ENCODE measurements at places on chromosomes 7 and 10.

DNA sequence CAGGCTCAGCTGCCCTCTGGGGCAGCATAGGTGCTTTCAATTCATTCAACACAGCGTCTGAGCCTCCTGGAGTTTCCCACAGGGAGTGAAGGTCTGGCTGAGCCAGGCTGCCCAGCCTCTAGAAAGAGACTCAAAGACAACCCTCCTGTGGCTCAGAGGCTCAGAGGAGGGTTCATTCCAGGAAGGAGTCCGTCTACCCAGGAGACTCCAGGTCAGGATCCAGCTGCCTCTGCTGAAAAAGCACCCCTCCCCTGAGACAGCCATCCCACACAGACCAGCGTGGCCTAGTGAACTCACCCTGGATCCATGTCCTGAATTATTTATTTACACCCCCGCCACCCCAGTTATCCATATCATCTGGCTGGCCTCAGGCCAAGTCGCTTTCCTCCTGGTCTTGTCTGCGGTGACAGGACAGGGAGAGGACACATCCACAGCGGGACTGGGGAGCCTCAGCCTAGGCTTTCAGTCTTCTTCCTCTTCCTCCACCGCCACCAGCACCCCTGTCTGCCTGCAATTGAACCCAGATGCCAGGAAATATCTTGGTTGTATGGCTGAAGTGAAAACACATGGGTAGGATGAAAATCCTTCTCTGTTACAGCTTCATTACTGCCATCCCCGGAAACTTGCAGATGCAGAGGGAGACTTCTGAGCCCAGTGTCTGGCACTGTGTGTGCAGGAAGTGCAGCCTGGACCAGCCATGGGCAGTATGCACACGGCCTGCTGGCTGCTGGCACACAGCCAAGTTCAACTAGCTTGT lies 44.0 kb upstream of the COL13A1 start:
- DNase-seq: no peak

- DNase-seq: no peak
These were observed 1.9 kb downstream of the KCTD7 start for GRCh38 chr7:66630531-66630930.

DNA sequence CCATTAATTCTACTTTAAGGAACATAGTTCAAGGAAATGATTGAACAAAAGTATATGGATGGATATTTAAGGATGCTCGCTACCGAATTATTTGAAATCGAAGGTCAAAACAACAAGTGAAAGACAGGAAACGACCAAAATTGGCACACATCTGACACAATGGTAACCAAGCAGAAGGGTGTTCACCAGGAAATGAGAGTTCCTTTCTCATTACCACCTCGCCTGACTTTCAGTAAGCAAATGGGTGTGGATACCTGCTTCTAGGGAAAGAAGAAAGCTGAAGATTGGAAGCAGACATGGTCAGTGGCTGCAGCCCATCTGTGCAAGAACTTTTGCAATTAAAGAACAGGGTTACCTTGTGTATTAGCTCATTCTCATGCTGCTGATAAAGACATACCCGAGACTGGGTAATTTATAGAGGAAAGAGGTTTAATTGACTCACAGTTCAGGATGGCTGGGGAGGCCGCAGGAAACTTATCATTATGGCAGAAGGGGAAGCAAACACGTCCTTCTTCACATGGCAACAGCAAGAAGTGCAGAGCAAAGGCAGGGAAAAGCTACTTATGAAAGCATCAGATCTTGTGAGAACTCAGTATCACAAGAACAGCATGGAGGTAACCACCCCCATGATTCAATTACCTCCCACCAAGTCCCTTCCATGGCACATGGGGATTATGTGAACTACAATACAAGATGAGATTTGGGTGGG lies 6.2 kb upstream of the TMEM273 start:
- no peak for DNase-seq

- DNase-seq: peak; percentile 71
These were observed 128.0 kb downstream of the ZMIZ1 start for GRCh38 chr10:79196470-79197461.

DNA sequence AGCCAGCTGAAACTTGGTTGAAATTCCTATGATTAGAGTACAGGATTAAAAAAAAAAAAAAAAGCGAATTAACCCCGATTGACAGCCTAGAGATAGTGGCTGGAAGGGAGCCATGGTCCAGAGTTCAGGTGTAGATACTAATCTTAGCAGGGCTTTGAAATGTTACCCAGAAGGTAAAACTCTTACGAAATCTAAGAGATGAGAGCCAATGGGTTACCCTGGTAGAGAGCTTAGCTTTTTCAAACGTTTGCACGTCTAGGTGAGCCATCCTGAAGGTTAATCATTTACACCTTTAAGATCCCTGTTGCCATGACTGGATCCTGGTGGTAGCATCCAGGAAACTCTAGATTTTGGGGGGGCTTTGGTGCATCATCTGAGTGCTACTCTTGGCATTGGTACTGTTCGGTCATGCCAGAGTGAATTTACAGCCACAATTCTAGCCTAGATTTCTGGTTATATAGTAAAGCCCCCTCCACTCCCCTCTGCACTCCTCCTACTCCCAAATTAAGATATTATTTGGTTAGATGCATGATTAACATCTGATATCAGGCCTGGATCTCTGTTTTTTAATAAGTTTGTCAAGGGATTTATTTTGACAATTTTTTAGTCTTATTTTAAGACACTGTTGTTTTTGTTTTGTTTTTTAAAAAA lies 1.2 kb downstream of the AGFG2 start:
- no peak for DNase-seq

GRCh38 chr7:96910486-96910885 lies 94.9 kb upstream of the DLX6 start:
- DNase-seq: no peak

- no peak for DNase-seq
These were observed 58.2 kb upstream of the DNAAF5 start for GRCh38 chr7:668139-668931.

GRCh38 chr7:75776295-75776971 lies 4.4 kb upstream of the CCL26 start:
- DNase-seq: peak; percentile 31

- no peak for DNase-seq
These were observed 13.3 kb upstream of the SLC18A3 start for GRCh38 chr10:49596836-49597235.

DNA sequence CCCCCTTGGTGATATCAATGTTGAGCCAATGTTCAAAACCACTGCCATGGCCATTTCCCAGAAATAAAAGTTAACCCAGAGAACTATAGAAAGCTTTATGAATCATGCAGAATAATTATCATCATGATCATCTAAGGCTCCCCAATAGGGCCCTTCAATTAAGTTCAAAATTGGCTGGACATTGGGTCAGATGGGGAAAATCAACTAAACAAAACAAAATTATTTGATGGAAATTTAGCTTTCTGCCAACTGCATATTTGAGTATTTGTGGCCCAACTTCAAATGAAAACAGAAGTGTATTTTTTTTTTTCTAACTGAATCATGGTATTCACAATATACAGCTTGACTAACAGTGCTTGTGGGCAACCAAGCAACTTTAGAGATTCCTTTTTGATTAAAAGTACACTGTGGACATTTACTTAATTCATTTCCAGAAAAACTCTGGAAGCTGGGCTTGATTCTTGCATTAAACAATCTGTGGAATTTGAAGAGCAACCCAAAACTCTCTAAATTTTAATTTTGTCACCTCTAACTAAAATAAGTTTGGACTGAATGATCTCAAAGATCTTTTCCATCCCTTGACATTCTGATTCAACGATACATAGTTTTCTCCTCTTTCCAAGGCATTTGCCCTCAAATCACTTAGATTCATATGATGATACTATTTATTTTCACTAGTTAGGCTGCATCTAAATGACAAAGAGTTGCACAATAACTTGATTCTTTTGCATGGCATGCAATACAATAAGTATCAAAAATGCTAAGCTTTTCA lies 203.2 kb downstream of the AHR start:
- DNase-seq: no peak

- peak; percentile 67 for DNase-seq
These were observed 52.6 kb upstream of the SMNDC1 start for GRCh38 chr10:110357252-110357780.

GRCh38 chr10:32114508-32114907 lies 58.3 kb upstream of the KIF5B start:
- no peak for DNase-seq

DNA sequence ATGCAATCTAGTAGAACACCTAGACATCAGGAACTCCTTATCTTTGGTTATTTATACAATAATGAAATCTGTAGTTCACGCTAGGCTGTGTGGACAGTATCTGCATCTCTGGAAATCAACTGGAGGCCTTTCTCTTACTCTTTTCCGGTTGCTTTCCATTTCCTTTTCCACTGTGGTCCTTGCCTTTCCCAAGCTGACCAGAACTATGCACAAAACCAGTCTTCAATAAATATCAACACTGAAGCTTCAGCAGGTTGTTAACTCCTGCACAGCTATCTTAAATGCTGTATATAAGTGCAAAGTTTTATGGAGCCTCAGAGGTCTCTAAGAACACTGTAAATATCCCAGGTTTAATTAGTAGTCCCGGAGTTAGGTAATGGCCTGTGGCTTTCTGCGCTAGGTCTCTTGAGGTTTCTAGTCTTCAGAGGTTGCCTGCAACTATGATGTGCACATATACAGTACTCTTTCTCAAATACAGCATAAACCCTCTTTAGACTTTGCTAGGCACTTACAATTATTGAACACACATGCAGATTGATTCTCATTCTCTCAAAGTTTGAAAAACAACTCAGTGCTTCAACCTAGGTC lies 2.4 kb downstream of the KLLN start:
- DNase-seq: no peak

- DNase-seq: no peak
These were observed 95.3 kb downstream of the RAMP3 start for GRCh38 chr7:45252857-45253256.

GRCh38 chr7:3057066-3057420 lies 13.4 kb upstream of the CARD11 start:
- no peak for DNase-seq

- no peak for DNase-seq
These were observed 12.7 kb upstream of the SVIL start for GRCh38 chr10:29647478-29647877.

DNA sequence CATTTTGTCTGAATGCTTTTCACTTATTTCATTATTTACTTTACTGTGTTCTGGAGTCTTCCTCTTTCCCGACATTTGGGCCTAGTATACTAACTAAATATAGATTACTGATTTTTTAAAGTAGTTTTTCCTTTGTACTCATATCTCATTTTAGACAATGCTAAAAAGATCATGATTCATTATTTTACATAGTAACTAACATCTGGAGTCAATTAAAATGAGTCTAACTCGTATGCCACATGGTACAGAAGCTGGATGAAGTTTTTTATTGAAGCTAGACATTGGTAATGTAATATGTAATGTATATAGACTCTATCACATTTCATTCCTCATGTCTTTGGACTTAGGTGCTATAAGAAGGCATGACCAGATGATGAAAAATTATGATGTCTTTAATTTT lies 156.3 kb upstream of the HGF start:
- no peak for DNase-seq

GRCh38 chr10:36493516-36493880 lies 631.9 kb upstream of the ANKRD30A start:
- DNase-seq: peak; percentile 28

DNA sequence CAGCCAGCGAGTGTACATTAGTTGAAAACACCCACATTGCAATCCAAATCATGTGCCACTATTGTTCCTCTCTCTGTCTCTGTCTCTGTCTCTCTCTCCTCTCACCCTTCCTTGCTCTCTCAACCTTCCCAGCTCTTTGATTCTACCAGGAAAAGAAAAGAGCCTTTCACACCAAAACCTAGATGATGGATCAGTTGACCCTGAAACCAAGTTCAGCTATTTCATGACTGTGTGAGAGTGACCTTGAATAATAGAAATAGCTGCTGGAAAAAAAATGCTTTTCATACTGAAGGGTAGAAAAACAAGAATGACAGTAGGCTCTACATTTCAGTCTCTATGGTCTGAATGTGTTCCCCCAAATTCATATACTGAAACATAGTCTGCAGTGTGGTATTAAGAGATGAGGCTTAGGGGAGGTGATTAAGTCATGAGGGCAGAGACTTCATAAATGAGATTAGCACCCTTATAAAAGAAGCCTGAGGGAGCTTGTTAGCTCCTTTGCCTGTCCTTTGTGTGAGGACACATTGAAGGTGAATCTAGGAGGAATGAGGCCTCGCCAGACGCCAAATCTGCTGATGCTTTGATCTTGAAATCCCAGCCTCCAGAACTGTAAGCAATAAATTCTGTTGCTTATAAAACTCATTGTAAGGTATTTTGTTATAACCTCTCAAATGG lies 65.2 kb downstream of the LYZL1 start:
- no peak for DNase-seq

GRCh38 chr7:40133561-40134427 lies 628 bp downstream of the MPLKIP start:
- peak; percentile 12 for DNase-seq

GRCh38 chr10:114320249-114321116 lies 81.4 kb downstream of the VWA2 start:
- DNase-seq: peak; percentile 98

- no peak for DNase-seq
These were observed 338.9 kb upstream of the IGFBP3 start for GRCh38 chr7:46259947-46260346.

GRCh38 chr10:78288663-78289062 lies 255.0 kb downstream of the RPS24 start:
- no peak for DNase-seq

GRCh38 chr7:11881680-11882079 lies 49.7 kb upstream of the THSD7A start:
- no peak for DNase-seq

- no peak for DNase-seq
These were observed 557.6 kb downstream of the PTPRN2 start for GRCh38 chr7:158030071-158030470.

DNA sequence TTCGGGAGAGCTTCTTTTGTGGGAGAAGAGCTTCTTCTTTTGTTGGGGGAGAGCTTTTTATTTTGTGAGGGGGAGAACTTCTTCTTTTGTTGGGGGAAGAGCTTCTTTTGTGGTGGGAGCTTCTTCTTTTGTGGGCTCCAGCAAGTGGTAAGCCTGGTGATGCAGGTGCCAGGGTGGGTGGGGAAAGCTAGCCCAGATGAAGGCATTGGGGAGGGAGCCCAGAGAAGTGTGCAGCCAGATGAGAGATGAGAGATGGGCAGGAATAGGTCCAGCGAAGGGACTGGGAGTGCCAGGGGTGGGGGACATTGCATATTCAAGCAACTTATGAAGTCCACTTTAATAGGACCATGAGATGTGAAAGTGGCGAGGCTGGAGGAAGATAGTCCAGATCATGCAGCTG lies 9.7 kb downstream of the ADRA2A start:
- DNase-seq: no peak

Data from RWPE1 (cell line).